ENCODE measurements at places on chromosomes 12 and 14.

- DNase-seq, result no peak
Observed at GRCh38 chr12:32312049-32312670, 87.2 kb upstream of the FGD4 start.

GRCh38 chr14:65210118-65210821 lies 108.0 kb upstream of the MAX start:
- no peak for DNase-seq

DNA sequence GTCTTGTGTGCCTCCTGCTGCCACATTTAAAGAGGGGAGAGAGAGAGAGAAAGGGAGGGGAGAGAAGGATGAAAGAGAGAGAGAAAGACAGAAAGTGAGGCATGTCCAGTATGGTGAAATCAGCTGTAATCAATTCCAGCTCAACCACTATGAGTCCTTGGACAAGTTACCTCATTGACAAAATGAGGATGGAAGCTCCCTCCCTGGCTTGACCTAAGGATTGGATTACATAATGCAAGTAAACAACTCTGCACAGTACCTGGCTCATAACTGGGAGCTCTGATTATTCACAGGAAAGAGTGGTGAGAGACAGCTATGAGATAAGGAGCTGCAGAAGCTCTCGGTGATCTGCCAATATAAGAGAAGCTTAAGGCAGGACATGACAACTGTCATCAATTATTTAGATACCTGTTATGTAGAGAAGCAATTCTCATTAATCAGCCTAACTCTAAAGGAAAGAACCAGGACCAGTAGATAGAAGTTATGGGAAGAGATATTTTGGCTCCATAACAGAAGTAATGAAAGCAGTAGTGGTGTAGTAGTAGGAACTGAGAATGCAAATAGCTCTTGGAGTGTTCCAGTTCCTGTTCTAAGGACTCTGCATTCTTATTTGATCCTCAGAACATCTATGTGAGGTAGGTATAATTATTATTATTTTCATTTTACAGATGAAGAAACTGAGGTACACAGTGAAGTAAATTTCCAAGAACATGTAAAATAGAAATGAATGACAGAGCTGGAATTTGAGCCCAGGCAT lies 791.6 kb downstream of the DIO2 start:
- no peak for DNase-seq

GRCh38 chr12:59887178-59887577 lies 291.3 kb downstream of the SLC16A7 start:
- no peak for DNase-seq
